ENCODE measurements at places on chromosomes 11 and 22.

- DNase-seq: no peak
Observed at GRCh38 chr11:2142762-2143202, 3.6 kb upstream of the IGF2 start.

- DNase-seq: no peak
Observed at GRCh38 chr11:47254386-47254785, 3.4 kb upstream of the NR1H3 start.

DNA sequence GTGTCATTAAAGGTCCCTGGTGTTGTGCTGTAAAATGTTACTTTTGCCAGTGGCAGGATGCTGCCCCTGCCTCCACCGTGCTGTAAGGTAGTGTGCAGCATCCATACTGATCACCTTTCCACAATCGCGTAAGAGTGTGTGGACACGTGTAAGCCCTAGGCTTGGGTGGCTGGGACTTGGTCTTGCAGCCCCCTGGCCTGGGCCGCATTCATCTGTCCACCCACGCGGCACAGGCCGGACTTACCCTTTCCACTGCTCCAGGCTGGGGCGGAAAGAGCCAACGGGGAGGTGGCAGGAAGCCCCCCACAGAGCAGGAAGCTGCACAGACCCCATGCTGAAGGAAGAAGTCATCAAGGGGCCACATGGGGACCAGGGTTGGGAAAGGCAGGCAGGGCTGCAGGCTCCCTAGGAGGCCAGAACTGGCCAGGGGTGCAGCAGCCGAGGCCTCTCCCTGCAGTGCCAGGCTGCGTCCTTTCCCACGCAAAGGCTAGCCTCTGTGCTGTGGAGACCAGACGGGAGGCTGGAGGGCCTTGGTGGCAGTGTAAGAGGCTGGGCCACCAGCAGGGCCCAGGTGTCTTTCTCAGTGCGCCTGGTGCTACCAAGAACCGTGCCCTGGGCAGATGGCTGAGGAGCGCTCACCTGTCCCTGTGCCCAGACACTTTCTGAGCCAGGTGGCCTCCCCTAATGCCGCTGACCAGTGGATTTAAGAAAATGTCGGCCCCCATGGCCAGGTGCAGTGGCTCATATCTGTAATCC is 11.7 kb upstream of the TMEM191C start:
- DNase-seq: no peak

GRCh38 chr11:121089566-121089965 is 11.5 kb upstream of the TECTA start:
- no peak for DNase-seq

DNA sequence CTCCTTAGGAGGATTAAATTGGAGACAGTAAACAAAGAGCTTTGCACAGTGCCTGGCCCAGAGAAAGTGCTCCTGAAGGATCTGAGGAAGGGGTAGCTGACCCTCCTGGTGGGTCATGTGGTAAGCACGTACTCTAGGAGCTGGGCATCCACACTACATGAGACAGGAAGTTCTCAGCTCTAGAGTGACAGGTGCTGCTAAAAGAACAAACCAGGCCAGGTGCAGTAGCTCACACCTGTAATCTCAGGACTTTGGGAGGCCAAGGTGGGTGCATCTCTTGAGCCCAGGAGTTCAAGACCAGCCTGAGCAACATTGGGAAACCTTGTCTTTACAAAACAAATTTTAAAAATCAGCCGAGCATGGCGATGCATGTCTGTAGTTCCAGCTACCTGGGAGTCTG is 13.1 kb downstream of the SLC43A1 start:
- no peak for DNase-seq
